Nephron progenitor cell (in vitro differentiated cells): ENCODE measurements at places on chromosomes 5 and 9.

GRCh38 chr5:143065185-143065965 is 295.2 kb downstream of the ARHGAP26 start:
- no peak for DNase-seq

DNA sequence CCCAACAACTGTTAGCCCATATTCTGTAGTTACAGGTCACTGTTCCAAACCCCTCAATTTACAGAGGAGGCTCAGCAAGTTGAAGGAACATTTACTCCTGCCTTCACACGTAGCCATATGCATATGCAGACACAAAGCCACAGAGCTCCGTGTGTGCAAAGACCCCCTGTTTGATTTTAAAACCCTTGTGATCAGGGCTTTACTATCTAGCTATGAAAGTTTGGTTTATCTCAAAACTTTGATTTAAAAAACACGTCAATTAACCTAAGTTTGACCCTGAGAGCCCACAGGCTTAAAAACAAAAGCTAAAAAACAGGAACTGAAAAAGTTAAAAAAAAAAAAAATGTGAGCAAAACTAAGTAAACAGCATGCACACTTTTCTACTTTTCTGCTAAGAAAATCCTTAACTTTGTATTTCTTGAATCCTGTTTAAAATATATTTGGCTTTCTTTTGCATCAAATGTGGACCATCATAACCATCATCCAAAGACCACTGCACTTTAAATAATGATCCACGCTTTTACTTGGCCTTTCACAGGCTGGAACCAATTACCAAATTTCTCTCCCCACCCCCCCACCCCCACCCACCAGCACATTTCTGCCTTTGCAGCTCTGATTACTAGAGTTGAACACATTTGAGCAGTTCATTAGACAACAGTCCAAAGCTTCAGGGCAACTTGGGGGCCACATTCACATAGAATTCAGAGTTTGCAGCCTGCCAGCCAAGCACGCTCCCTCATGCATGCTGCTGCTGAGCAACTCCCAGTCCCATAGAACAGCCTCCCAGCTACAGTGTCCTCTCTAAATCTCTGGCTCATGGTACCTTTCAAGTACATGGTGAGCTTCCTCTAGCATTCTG is 128.8 kb upstream of the MAP3K1 start:
- no peak for DNase-seq

DNA sequence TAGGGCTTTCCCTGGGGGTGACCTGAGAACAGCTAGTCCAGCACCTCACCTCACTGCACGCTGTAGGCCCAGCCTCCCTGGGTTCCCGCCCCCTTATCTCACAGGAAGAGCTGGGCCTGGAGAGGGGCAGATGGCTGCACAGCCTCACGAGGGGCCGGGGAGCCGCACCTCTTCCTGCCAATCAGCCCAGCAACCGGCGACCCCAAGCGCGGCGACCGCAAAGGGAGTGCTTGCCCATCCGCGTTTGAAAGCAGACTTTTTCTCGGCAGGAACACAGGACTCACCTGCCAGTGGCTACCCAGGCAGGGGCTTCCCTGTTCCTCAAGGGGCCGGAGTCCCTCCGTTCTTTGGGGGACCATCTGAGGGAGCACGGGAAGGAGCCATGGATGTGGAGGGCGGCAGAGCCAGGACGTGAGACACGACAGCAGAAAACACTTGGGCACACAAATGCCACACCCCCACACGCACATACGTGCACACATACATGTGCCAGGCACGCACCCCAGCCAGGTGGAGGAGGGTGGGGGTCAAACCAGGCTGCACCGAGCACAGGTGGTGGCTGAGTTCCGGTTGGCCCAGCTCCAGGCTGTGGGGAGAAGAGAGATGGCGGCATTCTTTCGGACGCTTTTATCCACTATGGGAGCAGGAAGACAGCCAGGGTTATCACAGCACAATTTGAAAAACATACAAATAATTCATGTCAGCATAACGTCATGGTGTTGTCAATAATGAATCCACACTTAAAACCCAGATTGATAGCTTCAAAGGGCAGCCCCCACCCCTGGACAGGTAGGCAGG is 11.3 kb downstream of the TMEM250 start:
- DNase-seq: no peak

- DNase-seq: peak; percentile 79
Observed at GRCh38 chr9:97803167-97804058, 49.6 kb upstream of the FOXE1 start.

DNA sequence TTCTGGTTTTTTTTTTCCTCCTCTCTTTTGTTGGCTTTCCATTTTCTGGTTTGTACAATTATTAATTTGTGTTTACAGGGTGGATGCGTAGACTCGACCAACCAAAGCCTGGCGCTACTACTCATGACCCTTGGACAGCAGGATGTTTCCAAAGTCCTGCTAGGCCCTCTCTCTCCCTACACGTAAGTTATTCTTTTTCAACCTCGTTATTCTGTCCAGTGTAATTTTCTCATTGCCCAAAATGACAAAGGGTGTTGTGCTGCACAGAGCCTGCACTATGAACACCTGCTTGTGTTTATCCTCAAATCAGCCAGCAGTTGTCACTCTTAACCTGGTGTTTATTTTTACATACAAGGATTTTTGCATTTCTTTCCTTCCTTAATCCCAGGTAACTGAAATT is 56.6 kb downstream of the RCL1 start:
- DNase-seq: no peak

DNA sequence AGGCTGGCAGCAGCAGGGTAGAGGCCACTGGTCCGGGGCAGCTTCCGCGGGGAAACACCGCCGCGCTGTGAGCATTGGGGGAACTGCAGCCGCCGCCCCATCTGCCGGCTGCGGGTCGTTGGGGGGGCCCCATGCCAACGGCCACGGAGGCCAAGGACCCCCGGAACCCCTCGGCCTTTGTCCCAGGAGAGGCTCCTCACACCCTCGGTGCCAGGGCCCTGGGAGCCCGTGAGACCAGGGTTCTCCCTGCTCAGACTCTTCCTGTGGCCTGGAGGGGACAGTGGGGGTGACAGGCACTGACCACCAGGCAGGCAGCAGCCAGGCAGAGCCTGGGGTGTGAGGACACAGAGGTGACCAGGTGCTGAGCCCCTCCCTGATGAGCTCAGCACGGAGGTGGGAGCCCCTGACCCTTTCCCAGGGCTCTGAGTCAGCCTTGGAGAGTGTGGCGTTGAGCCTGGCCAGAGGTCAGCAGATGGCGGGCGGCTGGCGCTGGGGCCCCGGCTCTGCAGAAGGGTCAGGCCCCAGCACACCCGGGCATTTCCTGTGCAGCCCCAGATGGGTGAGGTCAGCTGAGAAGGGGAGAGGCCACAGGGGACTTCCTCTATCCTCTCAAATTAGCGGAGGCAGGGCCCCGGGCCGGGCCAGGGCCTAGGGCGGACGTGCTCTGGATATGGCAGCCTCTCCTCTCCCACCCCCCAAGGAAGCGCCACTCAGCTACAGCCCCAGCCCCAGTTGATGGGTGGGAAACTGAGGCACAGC is 17.9 kb upstream of the EGFL7 start:
- peak; percentile 80 for DNase-seq

- DNase-seq: no peak
Observed at GRCh38 chr9:136655536-136656182, 7.1 kb upstream of the EGFL7 start.

GRCh38 chr5:17436761-17437221 is 61.2 kb upstream of the TAF11L2 start:
- DNase-seq: no peak

- DNase-seq: no peak
Observed at GRCh38 chr5:174839196-174839595, 114.8 kb downstream of the MSX2 start.

DNA sequence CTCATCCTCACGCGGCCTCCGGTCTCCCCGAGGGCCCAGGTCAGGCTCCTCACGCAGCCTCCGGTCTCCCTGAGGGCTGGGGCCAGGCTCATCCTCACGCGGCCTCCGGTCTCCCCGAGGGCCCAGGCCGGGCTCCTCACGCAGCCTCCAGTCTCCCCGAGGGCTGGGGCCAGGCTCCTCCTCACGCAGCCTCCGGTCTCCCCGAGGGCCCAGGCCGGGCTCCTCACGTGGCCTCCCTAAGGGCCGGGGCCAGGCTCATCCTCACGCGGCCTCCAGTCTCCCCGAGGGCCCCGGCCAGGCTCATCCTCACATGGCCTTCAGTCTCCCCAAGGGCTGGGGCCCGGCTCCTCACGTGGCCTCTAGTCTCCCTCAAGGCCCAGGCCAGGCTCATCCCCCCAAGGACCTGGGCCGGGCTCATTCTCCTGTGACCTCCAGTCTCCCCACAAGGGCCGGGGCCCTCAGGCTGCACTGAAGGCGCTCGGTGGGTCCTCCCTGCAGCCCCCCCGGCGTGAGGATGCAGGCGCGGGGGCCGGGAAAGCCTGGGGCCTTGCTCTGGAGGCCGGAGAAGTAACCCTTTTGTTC is 51.2 kb upstream of the FCN2 start:
- no peak for DNase-seq

DNA sequence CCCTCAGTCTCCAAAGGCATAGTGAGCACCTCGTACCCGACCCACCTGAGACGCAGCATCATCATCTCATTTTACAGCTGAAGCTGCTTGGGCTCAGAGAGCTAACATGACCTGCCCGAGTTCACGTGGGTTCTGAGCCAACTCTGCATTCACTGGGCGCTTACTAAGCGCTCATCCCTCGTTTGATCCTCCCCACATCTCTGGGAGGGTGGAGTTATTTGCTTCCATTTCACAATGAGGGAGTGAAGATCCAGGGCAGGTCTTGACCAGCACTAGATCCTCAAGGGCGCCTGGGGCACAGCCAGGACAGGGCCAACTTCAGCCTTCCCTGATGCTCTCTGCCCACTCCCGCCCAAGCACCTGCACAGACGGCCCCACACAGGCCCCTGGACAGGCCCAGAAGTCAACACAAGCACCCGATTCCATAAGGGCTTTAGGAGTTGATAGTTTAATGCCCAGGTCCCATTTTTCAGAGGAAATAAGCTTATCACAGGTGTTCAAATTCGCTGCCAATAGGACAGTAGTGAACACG is 80.8 kb downstream of the HRH2 start:
- DNase-seq: no peak

GRCh38 chr5:94908889-94909480 is 290.5 kb downstream of the SLF1 start:
- peak; percentile 18 for DNase-seq

GRCh38 chr5:111830333-111830732 is 73.3 kb upstream of the NREP start:
- no peak for DNase-seq

DNA sequence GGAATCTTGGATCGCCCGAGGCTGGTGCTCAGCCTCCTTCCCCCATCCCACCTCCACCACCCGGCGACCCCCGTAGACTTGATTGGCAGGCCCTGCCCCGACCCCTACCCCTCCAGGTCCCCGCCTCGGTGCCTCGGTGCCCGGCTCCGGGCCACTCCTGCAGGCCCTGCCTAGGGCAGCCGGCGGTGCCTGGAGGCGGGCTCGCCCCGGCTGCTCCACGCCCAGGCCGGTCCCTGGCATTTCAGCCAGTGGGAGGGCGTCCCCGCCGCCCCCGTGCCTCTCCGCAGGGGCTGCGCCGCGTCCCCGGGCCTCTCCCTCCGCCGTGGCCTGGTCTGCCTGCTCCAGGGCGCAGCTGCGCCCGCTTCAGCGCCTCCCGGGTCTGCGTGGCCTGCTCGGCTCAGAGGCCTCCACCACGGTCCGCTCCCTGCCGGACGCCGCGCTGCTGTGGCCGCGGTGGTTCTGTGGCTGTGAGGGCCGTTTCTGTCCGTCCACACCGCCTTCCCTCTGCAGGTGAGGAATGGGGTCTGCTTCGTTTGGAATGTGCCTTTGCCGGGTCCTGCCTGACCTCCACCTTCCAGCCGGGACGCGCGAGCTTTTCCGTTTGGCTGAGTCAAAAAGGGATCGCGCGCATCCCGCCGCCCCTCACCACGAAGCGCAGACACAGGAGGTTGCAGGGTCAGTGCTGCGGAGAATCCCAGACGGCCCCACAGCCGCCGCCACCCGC is 48.3 kb upstream of the IRX4 start:
- DNase-seq: peak; percentile 73

- DNase-seq: no peak
Observed at GRCh38 chr5:176846335-176847140, 36.2 kb downstream of the UNC5A start.

GRCh38 chr5:140568443-140569063 is 3.9 kb downstream of the SLC35A4 start:
- DNase-seq: no peak
